ENCODE measurements at places on chromosomes 6 and 20.
A peak's percentile ranks its signal among the peaks of the same experiment; 100 is the strongest.

- DNase-seq: no peak
These were observed 97.1 kb downstream of the CTNNBL1 start for GRCh38 chr20:37790900-37791299.

GRCh38 chr20:20734475-20734948, 22.1 kb upstream of the RALGAPA2 start:
- DNase-seq: no peak

DNA sequence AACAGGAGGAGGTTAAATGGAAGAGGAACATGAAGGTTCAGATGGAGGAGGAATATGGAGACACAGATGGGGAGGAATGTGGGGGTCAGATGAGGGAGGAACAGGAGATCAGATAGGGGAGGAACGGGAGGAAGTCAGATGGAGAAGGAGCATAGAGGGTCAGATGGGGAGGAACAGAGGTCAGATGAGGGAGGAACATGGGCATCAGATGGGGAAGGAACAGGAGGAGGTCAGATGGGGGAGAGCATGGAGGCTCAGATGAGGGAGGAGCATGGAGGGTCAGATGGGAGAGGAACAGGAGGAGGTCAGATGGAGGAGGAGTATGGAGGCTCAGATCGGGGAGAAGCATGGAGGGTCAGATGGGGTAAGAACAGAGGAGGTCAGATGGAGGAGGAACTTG, 290.6 kb downstream of the BMP7 start:
- no peak for DNase-seq

DNA sequence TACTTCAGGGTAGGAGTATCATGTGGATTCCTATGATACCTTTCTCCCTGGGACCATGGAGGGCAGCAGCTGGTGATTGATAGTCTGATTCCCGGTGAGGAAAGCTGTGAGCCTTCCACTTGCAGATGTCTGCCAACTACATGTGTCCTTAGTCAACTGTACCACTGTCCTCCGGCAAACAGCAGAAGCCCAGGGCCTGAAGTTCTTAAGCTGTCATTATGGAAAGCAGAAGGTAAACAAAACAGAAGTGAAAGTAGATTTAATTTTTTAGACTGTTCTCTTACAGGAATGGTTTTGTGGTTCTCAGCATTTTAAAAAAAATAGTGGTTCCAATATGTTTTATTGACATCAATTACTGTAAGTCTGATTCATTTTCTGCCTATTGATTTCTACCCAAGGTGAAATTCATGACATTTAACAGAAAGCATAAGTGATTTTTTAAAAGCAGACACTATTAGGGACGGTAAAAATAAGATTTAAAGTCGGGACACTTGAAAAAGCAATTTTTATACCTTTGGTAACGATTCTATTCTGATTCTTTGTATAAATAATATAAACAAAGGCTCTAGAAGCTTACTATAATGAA, 36.6 kb downstream of the PTPN1 start:
- no peak for DNase-seq

DNA sequence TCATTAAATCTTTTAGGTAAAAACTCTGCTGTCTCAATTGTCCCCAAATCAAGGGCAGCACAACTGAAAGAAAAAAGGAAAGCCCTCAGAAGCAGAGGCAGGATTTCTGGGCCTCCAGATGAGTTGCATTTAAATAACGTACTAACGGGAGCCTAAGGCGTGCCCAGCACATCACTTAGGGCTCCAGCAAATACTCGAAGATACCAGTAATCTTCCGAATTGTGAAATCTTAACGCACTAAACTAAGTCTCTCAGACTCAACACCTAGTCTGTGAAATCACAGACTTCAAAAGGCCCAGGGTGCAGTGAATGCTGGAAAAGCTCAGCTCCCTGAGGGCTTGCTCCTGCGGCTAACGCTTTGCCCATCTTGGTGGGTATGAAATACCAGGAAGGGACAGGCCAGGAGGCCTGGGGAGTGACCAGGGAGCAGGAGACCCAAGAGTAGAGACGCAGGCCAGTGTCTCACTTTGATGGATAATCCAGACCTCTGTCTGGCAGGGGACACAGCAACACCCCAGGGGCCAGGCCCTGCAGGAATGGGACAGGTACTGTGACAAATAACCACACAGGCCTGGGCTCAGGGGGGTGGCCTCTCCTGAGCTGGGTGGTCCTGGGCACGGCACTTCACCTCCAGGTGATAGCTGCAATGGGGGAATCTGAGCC, 36.4 kb downstream of the RRBP1 start:
- DNase-seq: no peak

- DNase-seq: no peak
These were observed 134.8 kb downstream of the DTNBP1 start for GRCh38 chr6:15527838-15528617.

DNA sequence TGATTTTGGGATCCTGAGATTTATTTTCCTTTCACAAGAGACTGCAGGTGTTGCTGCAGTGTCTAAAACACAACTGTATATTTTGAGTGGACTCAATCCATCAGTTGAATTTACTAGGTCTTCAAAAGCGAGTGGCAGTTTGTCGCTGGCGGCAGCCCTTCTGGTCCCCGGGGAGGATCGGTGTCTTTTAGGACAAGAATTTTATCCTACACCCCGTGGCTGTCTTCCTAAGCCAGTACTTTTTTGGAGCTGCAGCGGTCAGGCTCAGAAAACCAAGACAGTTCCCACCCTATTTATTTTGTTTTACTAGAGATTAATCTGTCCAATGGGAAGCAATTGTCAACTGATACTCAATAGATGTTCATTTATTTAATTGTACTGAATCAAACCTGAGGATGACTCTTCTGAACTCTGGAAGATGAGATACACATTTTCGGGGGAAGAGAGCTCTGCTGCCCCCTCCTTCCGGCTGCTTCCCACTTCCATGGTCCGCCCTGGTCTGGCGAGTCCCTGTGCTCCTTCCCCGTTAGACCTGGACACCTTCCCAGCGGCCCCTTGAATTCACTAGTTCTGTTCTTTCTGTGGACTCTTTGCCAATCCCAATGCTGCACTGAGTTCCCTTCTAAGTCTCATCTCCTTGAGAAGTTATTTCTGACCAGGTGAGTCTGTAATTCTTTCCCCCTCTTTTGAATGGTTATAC, 90.6 kb downstream of the ERMARD start:
- no peak for DNase-seq

DNA sequence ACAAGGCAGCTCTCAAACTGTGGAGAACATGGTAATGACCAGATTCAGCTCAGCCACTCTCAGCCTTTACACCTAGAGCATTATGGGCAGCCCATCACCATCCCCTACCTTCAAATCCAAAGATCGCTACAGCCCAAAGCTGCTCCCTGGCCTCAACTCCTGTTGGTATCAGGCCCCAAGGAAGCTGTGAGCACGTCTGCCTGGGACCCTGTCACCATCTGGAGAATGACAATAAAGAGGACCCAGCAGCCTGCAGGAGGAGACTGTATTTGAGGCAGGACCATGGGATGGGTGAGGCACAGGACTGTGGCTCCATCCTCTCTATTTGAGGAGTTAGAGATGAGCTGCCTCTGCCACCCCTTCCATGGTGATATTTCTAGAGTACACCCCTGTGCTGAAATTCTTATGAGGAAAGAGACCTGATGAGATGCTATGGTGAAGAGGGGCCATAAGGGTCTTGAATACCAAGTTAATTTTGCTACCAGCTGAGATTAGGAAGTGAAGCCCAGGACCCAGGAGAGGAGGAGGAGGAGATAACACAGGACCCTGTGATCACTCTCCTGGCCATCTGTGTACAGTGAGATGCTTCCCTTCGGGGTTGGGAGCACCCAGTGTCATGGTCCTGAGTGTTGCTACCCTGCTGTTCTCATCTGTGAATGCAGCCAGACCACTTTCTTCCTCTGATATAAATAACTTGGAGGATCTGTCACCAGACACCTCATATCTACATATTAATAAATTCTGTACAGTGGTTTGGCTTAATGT, 19.6 kb upstream of the MICB start:
- DNase-seq: no peak

DNA sequence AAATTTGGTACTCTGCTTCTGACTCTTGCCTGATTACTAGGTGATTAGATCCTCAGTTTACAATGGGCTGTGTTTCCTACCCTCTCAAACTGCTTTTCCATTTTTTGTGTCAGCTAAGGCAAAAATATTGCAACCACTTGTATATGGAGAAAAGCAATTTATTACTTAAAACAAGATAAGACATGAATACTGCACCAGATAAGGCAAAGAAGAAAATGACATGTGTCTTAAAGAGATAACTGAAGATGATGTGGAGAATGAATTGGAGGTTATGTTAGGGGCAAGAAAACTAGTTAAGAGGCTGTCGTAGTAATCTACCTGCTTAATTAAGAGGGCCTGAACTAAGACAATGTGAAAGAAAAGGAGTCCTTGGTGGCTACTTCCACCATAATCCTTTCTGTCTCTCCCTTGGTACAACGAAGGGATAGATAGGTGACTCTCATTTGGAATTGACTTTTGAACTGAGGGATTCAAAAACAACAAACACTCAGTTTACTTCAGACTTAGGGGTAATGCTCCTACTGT, 16.3 kb upstream of the REV3L start:
- DNase-seq: no peak

DNA sequence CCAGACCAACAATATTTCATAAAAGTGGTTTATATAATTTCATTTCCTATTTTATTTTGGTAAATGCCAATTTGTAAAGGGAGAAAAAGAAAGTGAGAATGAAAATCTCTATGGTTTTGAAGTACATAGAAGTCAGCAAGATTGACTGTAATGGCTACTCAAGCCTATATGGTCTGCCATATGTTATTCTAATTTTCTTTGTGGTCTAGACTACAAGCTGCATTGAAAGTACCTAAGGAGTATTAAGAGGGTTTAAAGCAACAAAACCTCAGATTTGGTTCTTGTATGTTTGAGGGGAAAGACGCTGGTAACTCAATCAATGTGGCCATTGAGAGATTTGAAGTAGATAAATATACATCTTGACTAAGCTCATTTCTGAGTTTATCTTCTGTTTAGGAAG, 193.5 kb upstream of the EYA4 start:
- DNase-seq: no peak

- DNase-seq: no peak
These were observed 36.9 kb downstream of the ARHGAP18 start for GRCh38 chr6:129672881-129673631.

DNA sequence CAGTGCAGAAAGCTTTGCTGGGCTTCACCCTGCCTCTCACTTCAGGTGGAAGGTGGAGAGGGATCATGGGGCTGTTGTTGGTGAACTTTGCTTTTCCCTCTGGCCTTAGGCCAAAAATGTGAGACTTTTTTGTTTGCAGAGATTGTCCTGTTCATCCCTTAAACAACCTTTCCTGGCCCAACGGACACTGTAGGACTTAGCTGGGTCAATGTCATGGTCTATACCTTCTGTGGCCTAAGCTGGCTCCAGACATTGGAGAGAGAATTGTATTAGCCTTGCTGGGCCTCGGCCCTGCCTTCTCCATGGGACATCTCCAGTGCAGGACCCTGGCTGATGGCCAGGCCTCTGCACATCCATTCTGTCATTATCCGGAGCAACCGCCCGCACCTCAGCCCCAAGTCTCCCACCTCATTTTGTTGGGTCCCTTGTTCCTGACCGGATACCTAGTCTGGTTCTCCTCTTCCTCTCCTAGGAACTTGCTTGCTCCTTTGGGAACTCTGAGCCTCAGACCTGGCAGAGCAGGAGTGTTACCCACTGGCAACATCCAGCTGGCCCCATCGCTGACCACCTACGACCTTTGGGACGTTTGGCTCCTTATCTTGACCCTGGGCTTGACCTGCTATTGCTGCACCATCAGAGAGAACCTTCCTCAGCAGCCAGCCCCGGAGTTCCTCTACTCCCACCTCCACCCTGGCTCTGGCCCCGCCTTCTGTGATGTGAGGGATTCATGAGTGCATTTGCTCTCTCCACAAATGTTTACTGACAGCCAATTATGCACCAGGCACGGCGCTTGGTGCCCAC, 128.2 kb downstream of the BANF2 start:
- DNase-seq: no peak

- no peak for DNase-seq
These were observed 67.4 kb downstream of the MOXD1 start for GRCh38 chr6:132333639-132334520.

- no peak for DNase-seq
These were observed 18.8 kb upstream of the RCAN2 start for GRCh38 chr6:46509981-46510510.

DNA sequence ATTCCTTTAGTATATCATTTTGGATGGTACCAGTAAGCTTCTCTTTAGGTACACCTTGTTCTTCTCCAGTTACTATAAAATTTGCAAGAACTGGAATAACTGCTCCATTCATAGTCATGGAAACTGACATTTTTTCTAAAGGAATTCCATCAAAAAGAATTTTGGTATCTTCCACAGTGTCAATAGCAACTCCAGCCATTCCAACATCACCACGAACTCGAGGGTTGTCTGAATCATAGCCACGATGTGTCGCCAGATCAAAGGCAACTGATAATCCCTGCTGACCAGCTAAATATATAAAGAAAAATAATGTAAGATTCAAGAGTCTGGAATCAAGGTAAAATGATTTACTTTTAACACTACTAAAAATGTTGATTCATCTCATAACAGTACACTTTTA, 5.3 kb downstream of the MMUT start:
- no peak for DNase-seq

DNA sequence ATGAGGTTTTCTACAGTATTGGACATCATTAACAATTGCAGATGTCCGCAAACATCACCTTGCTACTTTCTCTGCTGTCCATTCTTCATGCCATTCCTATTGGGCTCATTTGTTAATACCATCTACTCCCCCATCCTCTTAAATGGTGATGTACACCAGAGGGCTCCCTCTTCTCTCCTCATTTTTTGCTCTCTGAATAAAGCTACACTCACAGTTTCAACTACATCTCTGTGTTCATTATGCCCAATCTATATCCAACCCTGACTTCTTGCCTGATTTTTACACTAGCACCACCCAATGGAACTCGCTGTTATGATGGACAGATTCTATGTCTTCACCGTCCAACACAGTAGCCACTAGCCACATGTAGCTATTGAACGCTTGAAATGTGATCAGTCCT, 288.1 kb upstream of the ID4 start:
- DNase-seq: no peak

GRCh38 chr6:107599043-107599442, 109.1 kb downstream of the SOBP start:
- DNase-seq: no peak

GRCh38 chr6:146550911-146551310, 7.3 kb downstream of the RAB32 start:
- no peak for DNase-seq

- DNase-seq: peak; percentile 45
These were observed 611 bp downstream of the NFYA start for GRCh38 chr6:41073203-41073967.

GRCh38 chr6:42530751-42531150, 33.1 kb upstream of the UBR2 start:
- DNase-seq: no peak
